Activated CD8-positive, alpha-beta memory T cell treated with anti-CD3 and anti-CD28 coated beads for 1 hour (primary cell): ENCODE measurements at places on chromosomes 4 and X.

DNA sequence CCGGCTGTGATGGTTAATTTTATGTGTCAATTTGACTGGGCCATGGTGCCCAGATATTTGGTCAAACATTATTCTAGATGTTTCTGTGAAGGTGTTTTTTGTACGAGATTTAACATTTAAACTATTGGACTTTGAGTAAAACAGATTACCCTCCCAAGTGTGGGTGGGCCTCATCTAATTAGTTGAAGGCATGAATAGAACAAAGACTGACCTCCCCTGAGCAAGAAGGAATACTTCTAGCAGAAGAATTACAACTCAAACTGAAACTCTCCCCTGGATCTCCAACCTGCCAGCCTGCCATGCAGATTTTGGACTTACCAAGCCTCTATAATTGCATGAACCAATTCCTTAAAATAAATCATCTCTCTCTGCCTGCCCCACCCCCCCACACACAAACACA, 132.5 kb downstream of the DHX15 start:
- DNase-seq = no peak

DNA sequence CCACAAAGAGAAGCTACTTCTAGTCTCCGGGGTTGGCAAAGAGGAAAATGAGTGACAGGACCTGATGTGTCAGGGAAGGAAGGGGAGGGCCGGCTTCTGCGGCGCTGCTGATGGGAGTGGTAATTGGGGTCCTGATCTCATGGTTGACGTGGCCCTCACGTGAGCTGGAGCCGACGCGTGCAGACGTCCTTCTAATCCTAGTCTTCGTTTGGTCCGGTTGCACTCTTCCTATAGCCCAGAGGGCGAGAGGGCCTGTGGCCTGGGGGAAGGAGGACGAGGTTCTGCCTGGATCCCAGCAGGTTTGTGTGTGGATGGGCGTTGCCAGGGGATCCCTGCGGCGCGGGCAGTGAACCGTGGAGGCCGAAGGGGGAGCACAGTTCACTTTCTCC, at the start of gene ARMCX1:
Gene ARMCX1, plus strand, starts transcription at position 186 of the 389 bp plus-strand sequence. CDS start 2,384 bp downstream, outside the sequence.
- DNase-seq = no peak

GRCh38 chrX:153469811-153470410, 465 bp downstream of the HAUS7 start:
- no peak for DNase-seq

DNA sequence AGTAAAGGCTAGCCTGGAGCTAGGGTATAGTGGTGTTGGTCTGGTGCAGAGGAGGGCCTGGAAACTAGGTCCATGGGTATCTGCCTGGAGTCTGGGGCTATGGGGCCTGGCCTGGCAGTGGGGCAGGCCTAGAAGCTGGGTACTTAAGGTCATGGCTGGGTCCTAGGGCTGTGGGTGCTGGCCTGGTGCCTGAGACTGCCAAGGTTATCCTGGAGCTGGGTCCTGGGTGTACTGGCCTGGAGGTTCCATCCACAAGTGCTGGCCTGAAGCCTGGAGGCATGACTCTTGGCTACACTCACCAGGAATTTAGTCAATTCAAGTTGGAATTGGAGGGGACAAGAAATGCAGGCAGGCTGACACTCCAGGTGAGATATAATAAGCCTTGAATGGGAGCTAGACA, 108.4 kb upstream of the ZCCHC13 start:
- no peak for DNase-seq

GRCh38 chr4:184932343-184932742, 85.9 kb upstream of the HELT start:
- DNase-seq = no peak
